HFFc6 (cell line): ENCODE measurements at places on chromosomes 16 and 17. TPM values are rescaled to one million over a fixed set of nuclear protein-coding genes. Genes with fewer than 3 reads are reported as not detected.
A peak's percentile ranks its signal among the peaks of the same experiment; 100 is the strongest.

DNA sequence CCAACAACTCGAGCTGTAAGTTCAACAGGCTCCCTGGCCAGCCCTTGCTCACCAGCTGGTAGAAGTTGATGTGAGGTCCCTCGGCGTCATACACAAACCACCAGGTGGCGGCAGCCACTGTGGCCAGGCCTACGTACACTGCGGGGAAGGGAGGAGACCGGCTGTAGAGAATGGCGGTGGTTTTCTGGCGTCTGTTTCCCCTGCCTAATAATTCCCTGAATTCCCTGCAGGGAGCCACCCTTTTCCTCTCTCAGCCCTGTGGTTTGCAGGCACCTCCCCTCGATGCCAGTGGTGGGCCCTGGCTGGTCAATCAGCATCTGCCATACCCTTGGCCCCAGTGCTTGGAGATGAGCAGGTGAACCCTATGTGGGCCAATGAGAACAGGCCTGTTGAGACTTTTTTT, 18.9 kb upstream of the P2RX1 start:
- DNase-seq, result peak; percentile 45

DNA sequence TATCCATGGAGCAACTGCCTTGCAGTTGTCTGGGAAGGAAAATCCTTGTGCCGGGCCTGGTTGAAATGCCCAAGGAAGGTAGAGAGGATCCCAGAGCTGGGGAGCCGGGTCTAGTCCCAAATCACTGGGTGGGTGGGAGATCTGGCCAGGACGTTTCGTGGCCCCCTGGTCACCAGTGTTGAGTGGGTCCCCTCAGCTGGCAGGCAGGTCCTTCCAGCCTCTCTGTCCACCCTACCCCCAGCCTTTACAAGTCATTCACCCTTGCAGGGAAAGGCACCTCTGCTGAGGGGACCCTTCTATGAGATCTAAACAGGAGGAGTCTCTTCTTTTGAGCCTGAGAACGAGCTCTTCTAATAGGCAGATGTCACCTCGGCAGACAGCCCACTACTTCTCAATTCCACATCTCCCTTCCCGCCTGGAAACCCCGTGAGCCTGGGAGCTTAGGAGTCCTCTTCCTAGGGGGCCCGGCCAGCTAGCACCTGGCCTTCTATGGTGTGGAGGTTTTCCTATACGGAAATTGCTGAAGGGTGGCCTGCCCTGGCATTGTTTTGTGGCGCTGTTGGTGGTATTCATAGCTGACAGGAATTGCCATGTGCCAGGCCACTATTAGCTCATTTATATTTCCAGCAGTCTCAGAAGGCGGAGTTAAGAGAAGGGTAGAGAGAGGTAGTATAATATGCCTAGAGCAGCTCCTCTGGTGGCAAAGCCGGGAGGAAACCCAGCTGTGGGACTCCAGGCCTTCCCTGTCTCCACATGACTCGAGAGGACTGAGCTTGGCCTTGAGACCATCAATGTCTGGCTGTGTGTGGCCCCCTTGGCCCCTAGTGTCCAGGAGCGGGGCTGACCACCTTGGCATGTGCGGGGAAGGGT, 13.3 kb downstream of the MPRIP start:
- DNase-seq, result no peak

DNA sequence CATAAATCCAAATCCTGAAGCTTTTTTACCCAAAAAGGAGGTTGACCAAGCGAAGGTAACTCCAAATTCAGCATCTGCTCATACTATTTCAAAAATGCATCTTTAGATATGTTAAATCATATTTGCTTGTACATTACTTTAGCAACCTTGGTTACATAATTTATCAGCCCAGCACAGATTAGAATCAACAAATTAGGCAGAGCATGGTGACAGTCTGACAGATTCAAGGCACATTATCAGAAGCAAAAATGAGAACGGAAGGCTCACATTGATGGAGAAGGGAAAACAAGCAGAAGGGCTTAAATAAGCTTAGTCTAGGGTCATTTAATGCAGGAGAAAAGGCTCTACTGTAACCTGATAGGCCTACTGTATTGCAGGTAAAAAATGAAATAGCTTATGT, 3.9 kb upstream of the KCNJ2 start:
- DNase-seq, result no peak

- DNase-seq, result no peak
These were observed 38.3 kb downstream of the CCDC182 start for GRCh38 chr17:57706761-57707160.

GRCh38 chr17:19720631-19721426, 4.4 kb upstream of the SLC47A2 start:
- no peak for DNase-seq

- peak; percentile 76 for DNase-seq
These were observed 31.0 kb downstream of the CFDP1 start for GRCh38 chr16:75402159-75402820.

GRCh38 chr16:17607609-17608008, 136.8 kb upstream of the XYLT1 start:
- no peak for DNase-seq

DNA sequence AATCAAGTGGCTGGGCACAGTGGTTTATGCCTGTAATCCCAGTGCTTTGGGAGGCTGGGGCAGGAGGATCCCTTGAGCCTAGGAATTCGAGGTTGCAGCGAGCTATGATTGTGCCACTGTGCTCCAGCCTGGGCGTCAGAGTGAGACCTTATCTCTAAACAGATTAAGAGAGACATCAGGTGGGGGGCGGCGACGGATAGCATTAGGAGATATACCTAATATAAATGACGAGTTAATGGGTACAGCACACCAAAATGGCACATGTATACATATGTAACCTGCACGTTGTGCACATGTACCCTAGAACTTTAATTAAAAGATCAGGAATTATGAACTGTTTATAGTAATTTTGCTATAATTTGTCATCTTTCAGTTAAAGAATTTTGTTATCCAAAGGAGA, 10.3 kb downstream of the RAD51C start:
- DNase-seq, result no peak

DNA sequence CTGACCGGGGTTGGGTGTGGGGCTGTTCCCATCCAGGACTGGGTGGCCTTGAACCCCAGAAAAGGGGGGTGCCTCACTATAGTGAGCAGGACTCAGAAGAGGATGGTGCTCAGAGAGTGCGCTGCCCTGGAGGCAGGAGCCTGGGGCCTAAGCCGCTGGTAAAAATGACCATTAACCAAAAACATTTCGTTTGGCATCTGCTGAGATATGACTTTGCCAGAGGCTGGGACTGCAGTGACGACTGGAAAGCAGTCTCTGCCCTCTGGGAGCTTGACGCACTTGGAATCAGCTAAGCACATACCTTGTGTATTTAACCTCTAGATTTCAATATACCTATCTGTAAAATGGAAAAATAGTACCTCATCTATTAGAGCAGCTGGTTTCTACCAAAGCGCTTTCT, 7.2 kb upstream of the CRHR1 start:
- DNase-seq, result no peak

DNA sequence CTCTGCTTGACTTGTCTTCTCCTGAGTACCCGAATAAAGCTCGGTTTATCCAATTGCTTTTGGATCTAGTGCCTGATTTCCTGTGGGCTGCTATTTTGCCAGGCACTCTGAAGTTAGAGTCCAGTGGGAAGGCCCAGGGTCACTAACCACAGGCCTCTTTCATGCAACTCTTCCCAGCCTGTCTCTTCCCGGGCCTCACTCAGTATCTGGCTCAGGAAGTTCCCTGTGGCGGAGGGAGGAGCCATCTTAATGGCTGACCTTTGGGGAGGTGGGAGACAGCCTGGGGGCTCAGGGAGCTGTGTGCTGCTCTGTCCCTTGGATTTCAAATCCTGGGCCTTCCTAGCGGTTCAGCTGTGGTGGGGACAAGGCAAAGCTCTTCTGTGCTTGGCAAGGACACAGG, 328.5 kb downstream of the SLC39A11 start:
- DNase-seq, result no peak

DNA sequence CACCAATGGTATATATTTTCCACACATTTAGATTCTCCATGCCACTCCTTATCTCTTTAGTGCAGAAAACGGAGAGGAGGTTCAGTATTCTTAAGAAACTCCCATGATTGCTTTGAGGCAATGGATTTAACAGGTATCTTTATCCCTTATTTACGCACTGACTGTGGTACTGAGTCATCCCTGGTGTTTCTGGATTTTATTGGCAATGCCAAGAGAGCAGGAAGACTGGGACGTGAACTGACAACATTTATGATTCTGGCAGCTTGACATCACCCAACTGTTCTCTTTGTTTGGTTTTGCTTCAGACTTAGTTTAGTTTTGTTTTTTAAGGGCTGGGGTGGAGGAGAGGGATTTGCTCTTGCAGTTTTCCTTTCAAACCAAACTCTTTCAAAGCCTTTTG, 131.4 kb downstream of the WWOX start:
- no peak for DNase-seq

GRCh38 chr17:77019893-77020379, 120.8 kb upstream of the SEC14L1 start:
- DNase-seq, result no peak

DNA sequence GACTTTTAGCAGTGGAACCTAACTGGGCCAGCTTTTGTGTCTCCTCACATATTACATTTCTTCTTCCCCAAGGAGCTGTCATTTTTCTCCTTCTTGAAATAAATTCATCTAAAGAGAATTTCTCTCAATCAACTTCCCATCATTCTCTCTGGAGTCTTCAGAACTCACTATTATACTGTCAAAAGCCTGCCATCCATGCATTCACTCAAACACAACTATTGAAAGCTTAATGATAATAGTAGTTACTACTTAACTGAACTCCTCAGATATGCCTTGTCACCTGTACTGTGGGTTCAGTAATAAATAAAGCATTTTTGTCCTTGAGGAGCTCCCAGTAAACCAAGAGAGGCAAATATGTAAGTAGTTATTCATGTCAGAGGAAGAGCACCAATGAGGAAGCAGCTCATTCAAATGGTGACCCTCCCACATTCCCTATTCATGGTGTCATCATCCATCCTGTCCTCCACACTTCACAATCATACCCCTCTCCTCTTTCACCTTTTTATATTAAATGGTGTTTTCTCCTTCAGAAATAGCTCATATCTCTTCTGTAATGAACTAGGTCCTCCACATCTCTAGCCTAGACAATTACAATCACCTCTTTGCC, 162.6 kb downstream of the CA10 start:
- DNase-seq, result no peak

Gene RND2
- 0.14 to 0.50 TPM (median 0.27 TPM) in 3 replicates for total RNA-seq

Gene MAF
- total RNA-seq, result not detected in 2 replicates

Gene TEKT5
- total RNA-seq, result not detected in 3 replicates

Gene CES3
- 0.06 TPM in 1 of 2 replicates, not detected in the other for total RNA-seq

Gene HOXB3
- not detected in 3 replicates for total RNA-seq

Gene TBC1D3
- 0.26 TPM in 1 of 2 replicates, not detected in the other for total RNA-seq
